ENCODE measurements at places on chromosomes 16 and 17. TPM values are rescaled to one million over a fixed set of nuclear protein-coding genes. Genes with fewer than 3 reads are reported as not detected.

GRCh38 chr16:52453644-52454043, 93.3 kb downstream of the TOX3 start:
- no peak for DNase-seq

GRCh38 chr16:1610899-1611632, 806 bp downstream of the IFT140 start:
- no peak for DNase-seq

DNA sequence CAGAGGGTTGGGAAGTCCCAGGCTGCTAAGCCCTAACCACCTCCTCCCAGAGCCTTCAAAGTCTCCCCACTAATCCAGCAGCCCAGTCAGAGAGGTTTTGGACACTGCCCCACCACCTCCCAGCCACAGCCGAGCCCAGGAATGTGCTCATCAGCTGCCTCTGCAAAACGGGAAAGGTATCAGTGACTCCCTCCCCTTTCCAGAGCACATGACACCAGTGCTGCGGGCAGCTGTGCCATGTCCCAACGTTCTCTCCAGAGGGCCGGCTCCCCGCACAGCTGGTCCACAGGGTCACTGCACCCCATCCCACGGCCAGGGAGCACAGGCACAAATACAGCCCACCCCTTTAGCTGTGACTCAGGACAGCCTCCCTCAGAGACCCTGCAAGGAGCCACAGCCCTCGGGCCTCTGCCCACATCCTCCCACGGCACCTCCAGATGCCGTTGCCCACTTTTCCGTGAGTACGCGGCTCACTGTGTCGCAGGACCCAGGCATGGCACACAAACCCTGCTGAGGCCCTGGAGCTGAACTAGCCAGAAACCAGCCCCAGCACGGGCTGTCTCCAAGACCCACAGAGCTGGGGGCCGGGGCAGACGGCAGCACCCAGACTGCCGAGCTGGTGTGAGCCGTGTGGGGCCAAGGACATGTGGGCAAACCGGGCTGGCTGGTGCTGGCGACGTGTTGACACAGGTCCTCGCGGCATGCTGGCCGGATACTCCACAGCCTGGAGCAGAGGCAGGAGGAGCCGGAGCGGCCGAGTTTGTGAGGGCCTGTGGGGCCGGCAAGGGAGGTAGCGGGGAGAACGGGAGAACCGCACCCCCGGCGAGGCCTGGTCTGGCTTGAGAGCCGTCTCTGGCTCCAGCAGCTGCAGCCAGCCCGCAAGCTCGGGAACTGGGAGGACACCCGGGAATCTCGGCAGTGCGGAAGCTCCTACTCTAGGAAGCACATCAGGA, 6.3 kb upstream of the PPP1R27 start:
- DNase-seq: no peak

DNA sequence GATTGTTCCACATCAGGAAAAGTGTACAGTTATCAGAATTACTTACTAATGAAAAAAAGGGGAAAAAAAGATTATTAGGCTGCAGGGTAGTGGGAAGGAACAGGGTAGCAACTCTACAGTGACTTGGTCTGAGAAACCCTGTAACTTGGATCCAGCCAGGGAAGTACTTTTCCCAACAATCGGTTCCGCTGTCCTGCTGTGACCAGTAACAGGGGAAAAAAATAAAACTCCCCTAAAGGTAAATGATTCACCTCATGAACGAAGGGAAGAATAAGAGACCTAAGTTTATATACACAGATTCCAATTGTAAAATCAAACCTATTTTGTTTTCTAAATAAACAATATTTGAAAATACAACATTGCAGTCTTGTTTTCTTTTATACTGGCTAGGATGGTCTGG, 189.9 kb downstream of the WWOX start:
- no peak for DNase-seq

GRCh38 chr16:68013440-68013839, 2.3 kb downstream of the DPEP2NB start:
- DNase-seq: no peak

DNA sequence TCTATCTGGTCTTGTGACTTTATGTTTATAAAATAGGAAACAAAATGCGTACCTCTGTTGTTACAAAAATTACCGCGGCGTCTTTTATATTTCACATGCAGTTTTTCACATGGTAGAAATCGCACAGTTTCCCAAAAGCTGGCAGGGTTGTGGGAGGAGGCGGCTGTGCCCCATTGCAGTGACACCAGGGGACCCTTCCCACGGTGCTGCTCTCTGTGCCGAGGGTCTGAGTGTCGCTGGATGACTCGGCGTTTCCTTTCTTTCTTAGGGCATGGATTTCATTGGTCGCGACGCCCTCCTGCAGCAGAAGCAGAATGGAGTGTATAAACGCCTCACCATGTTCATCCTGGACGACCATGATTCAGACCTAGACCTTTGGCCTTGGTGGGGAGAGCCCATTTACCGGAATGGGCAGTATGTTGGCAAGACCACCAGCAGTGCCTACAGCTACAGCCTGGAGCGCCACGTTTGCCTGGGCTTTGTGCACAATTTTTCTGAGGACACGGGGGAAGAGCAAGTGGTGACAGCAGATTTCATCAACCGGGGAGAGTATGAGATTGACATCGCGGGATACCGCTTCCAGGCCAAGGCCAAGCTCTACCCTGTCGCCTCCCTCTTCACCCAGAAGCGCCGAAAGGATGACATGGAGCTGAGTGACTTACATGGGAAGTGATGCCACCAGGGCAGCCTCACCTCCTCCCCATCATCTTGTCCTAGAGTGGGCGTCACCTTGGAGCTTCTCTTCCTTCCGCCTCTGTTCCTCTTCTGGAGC, 17.2 kb upstream of the CLEC18C start:
- no peak for DNase-seq

Gene RRAD
- 0.12 TPM for total RNA-seq

Gene OTOA
- total RNA-seq: 0.04 TPM

Gene GNPTG
- total RNA-seq: 27.9 TPM

Measured in H4 (cell line).